DMS79 (cell line): ENCODE measurements at places on chromosomes 7 and 10.
A peak's percentile ranks its signal among the peaks of the same experiment; 100 is the strongest.

- DNase-seq = no peak
Measured at GRCh38 chr7:37738321-37738720, 54.8 kb downstream of the GPR141 start.

- DNase-seq = no peak
Measured at GRCh38 chr7:4791738-4792536, 16.5 kb downstream of the AP5Z1 start.

- DNase-seq = no peak
Measured at GRCh38 chr10:79331709-79332108, 15.6 kb upstream of the PPIF start.

GRCh38 chr7:7438851-7439250 lies 96.8 kb downstream of the COL28A1 start:
- no peak for DNase-seq

GRCh38 chr7:18575622-18576572 lies 80.3 kb downstream of the HDAC9 start:
- no peak for DNase-seq

GRCh38 chr7:119959811-119960210 lies 313.2 kb upstream of the KCND2 start:
- DNase-seq = no peak

- no peak for DNase-seq
Measured at GRCh38 chr10:110527731-110528171, 30.0 kb downstream of the DUSP5 start.

DNA sequence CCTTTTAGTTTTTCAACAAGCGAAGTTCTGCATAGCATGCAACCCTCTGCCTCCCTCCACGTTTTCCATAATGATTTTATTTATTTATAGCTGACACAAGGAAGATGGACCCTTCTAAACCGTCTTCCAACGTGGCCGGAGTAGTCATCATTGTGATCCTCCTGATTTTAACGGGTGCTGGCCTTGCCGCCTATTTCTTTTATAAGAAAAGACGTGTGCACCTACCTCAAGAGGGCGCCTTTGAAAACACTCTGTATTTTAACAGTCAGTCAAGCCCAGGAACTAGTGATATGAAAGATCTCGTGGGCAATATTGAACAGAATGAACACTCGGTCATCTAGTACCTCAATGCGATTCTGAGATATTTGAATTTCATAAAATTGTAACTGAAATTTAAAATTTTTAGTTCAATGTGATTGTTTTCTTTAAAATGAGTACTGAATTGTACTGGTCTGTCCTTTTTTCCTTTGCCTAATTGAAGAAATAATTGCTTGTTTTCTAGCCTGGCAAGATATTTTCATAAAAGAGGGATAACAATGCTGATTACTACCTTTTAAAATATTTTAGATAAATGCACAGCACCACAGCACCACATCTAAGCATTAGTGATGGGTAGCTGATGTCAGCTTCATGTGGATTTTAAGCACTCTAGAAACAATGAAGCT lies 41.5 kb upstream of the SLC39A12 start:
- DNase-seq = no peak

GRCh38 chr7:116783666-116784318 lies 78.6 kb upstream of the CAPZA2 start:
- DNase-seq = no peak

GRCh38 chr7:116672596-116673456 lies 830 bp downstream of the MET start:
- peak; percentile 11 for DNase-seq

- DNase-seq = no peak
Measured at GRCh38 chr10:27671821-27672220, 73.8 kb downstream of the MKX start.

DNA sequence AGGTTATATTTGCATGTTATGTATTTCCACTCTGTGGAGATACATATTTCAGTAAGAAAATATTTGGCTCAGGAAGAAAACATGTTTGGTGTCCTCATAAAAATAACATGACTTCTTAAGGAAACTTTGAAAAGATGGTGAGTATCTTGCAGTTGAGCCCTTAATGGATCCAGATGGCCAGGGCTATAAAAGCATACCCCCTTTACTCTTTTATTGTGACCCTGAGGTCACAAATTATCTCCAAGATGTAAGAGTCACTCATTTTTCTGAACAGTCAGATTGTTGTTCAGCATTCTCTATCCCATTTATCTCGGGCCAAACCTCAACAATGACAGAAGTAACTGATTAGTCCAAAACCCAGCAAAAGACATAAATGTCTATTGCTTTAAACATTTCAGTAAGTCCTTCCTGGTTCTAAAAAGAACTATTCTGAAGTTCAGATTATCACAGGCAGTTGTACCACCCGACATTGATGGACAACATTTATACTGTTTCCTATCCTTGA lies 539.4 kb downstream of the PARD3 start:
- no peak for DNase-seq

- DNase-seq = no peak
Measured at GRCh38 chr10:124250506-124250905, 157.1 kb upstream of the CHST15 start.
